ENCODE measurements at places on chromosomes 16 and 17.

DNA sequence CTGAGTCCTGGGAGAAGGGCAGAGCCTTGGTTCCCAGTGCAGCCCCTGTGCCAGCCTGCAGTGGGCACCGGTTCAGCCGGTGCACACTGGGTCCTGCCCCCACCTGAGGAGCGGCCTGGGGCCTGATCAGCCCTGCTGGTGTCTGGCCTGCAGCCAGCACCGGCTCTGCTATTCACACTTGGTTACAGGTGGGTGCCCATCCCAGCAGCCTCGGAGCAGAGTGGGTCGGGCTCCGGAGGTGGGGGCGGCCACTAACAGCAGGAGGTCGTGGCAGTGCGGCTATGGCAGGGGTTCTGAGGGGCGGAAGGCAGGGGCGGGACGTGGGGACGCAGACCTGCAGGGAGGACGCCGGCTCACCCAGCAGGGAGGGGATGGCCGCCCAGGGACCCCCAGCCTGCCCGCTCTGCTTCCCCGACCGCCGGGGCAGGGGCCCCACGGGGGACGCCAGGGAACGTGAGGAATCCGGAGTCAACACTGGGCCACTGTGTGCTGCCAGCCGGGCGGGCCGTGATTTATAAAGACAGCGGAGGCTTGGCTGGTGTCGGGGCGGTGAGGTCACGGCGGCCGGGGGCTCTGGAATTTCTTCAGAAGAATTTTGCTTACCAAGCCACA lies 20.3 kb downstream of the METRNL start:
- DNase-seq = peak; percentile 41

DNA sequence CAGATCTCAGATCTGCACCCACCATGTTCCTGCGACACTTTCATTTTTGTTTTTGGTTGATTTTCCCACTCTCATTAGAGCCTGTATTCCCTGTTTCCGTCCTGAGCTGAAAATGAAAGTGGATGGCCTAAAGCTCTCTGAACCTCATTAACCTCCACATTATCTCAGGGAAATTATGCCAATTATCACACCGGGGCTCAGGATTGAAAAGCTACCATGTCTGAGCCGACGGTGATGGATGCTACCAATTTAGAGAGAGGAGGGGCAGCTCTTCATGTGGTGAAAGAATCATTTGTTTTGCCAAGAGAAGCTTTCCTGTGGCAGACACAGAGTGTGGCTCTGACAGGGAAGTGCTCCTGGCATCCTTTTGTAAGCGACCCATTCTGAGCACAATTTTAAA lies 410.4 kb upstream of the CDH11 start:
- DNase-seq = no peak

DNA sequence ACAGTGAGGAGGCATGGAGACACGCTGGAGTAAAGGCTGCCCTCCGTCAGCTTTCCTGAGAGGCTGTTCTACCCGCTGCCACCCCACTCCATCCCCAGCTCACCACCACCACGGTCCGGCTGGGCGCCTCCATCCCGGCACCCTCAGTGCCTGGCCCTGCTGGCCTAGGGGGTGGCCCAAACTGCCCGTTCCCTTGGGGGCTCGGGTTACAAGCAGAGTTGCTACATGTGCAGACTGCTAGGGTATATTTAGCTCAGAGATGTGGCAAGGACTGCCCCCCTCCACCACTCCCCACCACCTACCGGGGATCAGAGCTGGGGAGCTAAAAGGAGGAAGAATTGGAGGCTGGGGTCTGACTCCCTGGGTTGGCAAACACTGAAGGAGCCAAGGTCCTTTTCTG lies 4.1 kb downstream of the CACNB1 start:
- DNase-seq = no peak

DNA sequence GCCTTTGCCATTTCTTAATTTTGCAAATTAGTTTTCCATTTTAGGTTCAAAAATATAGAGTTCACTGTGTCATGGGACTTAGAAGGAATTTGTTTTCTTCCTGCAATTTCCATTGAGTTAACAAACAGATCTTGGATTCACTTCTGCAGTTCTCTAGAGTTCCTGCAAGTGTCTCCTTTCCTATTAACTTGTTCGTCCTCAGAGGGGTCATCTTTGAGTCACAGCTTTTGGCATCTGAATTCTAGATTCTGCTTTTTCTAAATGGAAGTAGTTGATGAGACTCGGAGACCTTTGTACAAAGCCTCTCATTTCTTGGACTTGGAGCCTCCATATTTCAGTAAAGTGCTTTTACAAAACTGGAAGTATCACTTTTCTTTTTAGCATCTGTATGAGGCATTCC lies 323.3 kb downstream of the BCAS3 start:
- no peak for DNase-seq

DNA sequence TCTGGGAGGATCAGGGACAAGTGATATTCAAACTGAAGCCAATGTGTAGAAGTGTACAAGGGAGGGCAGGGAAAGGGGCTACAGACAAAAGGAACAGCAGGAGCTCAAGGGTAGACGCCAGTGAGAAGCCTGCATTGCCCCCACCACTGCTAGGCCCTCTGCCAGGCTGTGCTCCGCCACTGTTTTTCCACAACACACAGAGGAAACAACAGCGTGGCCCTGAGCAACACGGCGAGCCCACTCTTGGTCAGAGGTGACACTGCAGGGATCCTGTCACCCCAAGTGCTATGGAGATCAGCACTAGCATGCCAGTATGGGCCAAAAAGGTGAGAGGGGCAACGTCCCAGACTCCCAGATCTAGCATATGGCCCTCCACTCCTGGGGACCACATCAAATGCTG lies 23.4 kb downstream of the MYO18A start:
- no peak for DNase-seq

DNA sequence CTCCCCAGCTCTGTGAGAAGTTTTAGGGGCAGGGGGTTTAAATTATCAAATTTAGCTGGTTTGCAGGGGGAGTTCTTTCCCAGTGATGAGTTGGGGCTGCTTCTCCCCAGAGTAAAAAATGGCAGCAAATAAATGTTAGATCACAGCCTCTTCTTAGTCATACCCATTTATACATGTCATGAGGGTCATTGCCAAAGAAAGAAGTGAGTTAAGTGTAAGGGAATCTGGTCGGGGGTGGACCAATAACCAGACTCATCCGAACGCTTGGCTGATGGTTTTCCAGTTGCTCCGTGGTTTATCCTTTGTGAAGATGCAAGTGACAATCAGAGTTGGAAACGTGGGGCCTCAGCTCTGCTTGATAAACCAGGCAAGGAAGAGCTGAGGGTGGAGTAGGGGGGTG lies 87.1 kb downstream of the PLXDC1 start:
- no peak for DNase-seq

GRCh38 chr16:5062790-5063765 lies 2.7 kb downstream of the C16orf89 start:
- no peak for DNase-seq

DNA sequence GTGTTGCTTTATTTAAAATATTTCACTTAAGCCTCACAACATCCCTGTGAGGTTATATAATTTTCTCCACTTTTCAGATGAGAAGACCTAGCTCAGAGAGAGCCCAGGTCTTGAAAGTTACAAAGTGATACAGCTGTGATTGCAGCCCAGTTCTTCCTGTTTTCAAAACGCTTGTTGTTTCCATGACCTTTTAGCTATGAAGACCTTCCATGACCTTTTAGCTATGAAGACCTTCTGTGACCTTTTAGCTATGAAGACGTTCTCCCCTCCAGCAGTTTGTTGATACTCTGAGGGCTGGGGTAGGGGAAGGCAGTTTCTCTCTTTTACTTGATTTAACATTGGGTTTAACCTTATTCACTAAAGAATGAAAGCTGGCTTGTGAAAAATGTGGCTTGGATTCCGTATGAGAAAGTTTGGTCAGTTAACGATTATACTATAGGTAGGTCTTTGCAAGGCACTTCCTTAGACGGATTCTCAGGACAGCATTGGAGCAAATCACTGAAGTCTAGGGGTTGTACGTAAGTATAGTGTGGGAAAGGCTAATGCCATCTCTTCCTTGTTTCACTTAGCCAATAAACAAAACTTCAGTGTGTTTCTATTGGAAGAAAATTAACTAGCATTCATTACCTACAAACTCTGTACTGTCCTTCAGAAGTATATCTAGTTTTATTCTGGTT lies 20.7 kb downstream of the PHKB start:
- DNase-seq = no peak

DNA sequence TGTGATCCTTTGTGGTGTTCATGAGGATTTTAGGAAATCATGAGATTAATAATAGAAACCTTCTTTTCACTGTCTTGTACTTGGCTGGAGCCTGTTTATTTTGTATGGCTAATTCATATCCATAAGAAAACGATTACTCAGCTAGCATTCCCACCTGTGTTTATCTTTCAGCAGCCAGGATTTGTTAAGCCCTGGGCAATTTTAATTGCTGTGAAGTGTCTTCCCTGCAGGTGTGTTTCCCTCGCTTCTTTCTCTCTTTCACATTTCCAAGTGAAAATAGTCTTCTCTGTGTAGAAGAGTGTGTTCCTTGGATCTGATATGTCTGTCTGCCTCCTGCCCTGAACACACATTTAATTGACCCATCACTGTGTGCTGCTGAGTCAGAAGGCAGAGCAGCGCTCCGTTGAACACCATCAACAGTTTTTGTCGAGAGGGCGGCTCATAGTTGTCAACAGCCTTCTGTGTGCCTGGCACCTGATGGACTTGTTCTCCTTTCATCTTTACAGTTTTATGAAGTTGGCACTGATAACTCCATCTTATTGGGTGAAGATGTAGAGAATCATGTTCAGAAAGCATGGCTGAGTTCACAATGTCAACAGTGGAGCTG lies 83.2 kb downstream of the SPECC1 start:
- DNase-seq = no peak

DNA sequence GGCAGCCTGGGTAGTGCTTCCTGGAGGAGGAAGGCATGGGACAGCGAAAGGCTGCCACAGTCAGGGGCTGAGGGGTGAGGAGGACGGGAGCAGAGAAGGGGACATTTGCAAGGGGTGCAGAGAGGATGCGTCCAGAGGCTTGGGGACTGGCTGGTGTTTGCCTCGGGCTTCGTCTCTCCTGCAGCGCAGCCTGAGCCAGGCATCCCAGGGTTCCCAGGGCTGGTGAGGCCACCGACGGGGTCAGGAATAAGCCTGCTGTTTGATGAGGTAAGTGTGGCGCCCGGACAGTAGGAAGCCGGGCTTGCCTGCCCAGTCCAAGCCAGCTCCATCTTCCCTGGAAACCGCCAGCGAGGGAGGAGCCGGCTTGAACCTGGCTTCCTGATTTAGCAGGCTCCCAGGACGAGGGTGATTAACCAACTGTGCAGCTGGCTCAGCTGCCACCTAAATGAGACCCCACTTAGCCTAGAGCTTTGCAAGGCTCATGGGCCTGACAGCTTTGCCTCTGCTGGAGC lies 47.8 kb downstream of the PITPNM3 start:
- no peak for DNase-seq

DNA sequence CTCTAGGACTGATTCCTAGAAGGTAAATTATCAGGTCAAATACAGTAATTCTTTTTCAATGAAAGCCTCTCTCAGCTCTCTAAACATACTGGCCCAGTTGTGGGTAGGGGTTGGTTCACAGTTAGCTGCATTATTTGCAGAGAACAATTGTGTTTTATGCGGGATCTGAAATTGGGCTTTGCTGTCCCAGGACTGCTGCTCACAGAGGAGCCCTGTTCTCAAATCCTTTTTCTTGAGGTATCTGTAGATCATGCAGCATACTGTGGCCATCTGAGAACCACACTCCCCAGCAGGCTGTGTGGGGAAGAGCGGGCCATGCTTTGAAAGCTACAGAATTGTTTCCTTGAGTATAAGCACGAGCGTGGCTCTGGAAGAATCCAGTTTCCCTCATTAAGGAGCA lies 17.5 kb downstream of the MTHFSD start:
- DNase-seq = no peak

DNA sequence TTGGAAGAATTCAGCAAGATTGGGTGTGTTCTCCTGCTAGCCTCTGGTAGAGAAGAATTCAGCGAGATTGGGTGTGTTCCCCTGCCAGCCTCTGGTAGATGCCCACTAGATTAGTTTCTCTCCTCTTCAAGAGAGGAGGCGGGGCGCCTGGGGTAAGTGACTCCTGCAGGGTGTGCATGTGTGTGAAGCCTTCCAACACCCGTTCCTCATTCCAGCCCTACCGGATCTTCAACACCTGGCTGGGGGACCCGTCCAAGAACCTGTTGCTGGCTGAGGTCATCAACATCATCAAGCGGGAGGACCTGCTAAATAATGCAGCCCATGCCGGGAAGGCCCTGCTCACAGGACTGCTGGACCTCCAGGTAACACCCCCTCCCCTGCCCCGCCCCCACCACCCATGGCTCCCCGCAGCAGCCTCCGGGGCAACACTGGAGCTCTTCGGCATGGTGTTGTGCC lies 21.3 kb downstream of the TMEM186 start:
- no peak for DNase-seq

GRCh38 chr17:59876107-59876506 lies 16.6 kb downstream of the TUBD1 start:
- DNase-seq = no peak

DNA sequence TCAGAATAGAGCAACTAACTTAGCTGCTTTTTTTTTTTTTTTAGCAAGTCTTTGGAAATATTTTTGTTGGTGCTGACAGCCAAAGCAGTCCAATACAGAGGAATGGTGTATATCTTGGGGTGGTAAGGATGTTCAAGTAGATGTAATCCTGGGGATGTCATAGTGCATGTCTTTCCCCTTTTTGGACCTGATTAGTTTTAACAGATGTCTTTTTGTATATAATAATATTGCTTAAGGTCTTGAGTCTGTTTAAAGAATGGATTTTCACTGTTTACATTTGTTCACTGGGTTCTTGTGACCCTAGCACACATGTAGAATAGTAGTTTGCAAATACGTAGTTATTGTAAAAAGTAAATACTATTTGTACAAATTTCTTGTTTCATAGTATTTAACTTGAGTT lies 7.9 kb downstream of the TAF15 start:
- DNase-seq = no peak

DNA sequence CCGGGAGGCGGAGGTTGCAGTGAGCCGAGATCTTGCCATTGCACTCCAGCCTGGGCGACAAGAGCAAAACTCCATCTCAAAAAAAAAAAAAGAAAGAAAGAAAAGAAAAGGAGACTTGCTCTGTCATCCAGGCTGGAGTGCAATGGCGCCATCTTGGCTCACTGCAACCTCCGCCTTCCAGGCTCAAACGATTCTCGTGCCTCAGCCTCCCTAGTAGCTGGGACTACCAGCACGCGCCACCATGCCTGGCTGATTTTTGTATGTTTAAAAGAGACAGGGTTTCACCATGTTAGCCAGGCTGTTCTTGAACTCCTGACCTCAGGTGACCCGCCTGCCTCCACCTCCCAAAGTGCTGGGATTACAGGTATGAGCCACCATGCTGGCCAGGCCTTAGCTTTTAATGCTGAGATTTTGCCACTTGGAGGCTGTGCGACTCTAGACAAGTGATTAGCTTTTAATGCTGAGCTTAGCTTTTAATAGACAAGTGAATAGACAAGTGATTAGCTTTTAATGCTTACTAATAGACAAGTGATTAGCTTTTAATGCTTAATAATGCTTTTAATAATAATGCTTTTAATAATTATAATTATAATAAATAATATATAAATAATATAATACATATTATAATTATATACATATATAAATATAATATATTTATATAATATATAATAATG lies 9.6 kb downstream of the LDAF1 start:
- no peak for DNase-seq

GRCh38 chr17:29615492-29616299 lies 7.0 kb downstream of the CORO6 start:
- DNase-seq = peak; percentile 92
